ENCODE measurements at places on chromosomes 4 and X.

DNA sequence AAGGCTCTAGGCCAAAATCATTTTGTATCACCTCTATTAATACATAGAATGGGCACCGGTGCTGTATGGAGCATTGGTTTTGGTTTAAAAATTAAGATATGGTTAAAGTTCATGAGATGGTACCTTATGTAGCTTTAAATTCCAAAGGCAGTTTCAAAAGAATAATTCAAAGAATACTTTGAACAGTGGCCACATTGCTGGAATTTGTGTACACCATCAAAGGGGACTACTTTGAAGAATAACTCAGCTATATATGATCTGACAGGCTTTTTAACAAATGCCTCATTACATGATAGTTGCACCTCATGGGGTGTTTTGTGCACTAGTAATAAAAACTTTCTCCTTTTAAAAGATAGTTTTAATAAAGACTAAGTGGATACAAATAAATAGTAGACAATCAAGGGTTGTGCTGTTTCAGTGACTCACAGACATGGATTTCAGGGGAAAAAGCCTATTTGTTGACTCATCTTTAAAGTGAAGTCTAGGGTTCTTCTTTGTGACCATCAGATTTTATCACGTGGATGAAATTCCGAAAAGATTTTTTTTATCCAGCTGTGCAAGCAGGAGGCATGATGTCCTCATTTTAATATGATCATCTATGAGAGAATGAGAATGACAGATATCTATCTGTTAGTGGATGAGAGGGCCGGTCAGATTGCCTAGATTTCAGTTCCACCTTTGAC is 12.8 kb downstream of the MTM1 start:
- H3K36me3 ChIP-seq, result peaks cover 5% of the 10 kb centered on the region
- no peak for DNase-seq
- no peak overlapping the region for H3K27ac ChIP-seq
- H3K4me1 ChIP-seq, result no peaks in the 10 kb centered on the region
- H3K4me3 ChIP-seq, result no peak overlapping the region

DNA sequence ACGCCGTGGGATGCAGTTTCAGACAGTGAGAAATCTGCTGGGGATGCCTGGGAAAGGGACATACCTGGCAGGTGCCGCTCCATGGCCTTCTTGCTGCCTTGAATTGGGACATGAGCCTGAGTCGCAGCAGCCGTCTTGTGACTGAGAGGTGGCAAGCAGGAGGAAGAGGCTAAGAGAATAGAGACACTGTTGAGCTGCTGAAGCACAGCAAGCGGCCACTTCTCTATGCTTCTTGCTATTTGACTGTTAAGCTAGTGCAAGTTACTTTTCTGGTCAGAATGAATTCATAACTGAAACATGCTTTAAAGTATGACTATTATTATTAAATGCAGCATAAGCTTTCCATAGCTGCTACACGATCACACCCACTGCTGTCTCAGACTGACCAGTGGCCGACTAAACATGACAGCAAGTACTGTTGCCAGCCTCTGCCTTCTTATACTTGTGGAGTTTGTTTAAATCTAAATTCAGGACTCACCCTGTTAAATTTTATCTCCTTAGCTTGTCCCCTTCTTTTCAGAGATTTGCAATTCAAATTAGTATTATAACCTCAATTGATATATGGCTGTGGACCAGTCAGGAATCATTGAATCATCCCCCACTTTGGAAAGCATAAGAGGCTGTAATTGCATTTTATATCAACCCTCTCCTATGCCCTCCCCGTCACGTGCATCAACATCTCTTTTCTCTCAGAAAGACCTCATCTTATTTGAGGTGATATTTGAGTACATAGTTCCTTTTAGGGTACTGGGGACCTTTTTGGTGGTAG is 24.8 kb upstream of the ACSL1 start:
- no peak overlapping the region for H3K4me3 ChIP-seq
- no peak for DNase-seq
- H3K4me1 ChIP-seq, result no peaks in the 10 kb centered on the region
- H3K27ac ChIP-seq, result no peak overlapping the region
- H3K27me3 ChIP-seq, result peaks cover 7% of the 10 kb centered on the region

DNA sequence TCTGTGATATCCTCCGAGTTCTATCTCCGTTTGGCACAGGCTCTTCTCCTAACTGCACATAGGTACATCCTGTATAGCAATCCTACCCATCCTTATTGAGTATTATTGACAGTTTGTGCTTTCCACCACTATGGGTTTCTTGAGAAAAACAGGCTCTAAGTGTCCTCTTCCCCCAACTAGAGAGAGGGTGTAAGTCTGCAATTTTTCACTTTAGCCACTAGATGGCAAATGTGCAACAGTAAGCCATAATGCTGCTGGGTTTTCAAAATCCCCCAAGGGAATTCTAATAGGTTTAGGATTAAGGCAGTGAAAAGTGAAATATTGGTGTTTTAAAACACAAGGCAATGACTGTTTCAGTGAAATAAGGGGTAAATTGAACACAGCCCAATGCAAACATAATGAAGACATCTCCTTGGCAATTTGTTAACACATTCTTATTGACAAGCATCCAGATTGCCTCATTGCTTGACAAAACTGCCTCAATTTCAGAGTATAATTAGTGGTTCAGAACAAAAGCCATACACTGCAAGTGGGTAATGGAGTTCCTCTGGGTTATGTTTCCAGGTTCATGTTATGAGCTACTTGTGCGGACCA is 239.0 kb upstream of the HTR2C start:
- no peak overlapping the region for H3K4me3 ChIP-seq
- no peaks in the 10 kb centered on the region for H3K36me3 ChIP-seq
- peaks cover 5% of the 10 kb centered on the region for H3K4me1 ChIP-seq
- H3K27ac ChIP-seq, result no peak overlapping the region

DNA sequence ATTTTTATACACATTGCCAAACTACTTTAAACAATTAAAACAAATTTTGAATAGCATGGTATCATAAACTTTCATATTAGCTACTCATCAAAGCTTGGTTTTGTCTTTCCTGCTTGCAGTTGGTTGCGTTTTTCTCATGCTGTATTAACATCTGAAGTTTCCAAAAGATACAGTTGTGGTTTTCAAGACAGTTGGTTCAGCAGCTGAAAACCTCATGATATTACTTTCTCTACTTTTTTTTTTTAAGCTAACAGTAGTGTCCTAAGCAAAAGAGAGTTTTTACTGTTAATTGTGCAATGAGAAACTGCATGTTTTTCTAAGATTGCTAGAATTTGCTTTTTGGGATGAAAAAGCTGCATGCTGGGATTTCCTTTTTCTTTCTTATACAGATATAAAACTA is 15.2 kb downstream of the RUFY3 start:
- H3K27me3 ChIP-seq, result no peaks in the 10 kb centered on the region
- peaks cover under 1% of the 10 kb centered on the region for H3K36me3 ChIP-seq
- H3K4me3 ChIP-seq, result no peak overlapping the region
- H3K4me1 ChIP-seq, result peaks cover 36% of the 10 kb centered on the region

DNA sequence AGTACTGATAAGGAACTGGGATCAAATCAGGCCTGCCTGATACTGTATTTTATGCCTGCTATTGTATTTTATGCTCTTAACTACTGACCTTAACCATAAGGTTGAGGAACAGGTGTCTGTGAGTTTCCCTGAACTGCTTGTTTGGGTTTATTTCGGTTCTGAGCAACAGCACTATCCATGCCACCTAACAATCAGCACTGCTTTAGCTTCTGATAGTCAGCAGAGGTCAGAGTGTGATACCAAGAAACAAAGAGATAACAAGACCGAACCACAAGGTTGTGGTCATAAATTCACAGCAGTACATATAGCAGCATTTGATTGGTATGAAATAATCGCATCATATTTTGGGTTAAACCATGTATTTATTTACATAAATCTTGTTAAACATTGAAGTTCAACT is 362.2 kb downstream of the FGF13 start:
- H3K4me3 ChIP-seq, result no peak overlapping the region
- no peaks in the 10 kb centered on the region for H3K36me3 ChIP-seq
- DNase-seq, result no peak
- H3K4me1 ChIP-seq, result no peaks in the 10 kb centered on the region
- no peak overlapping the region for H3K27ac ChIP-seq
- H3K27me3 ChIP-seq, result no peaks in the 10 kb centered on the region

DNA sequence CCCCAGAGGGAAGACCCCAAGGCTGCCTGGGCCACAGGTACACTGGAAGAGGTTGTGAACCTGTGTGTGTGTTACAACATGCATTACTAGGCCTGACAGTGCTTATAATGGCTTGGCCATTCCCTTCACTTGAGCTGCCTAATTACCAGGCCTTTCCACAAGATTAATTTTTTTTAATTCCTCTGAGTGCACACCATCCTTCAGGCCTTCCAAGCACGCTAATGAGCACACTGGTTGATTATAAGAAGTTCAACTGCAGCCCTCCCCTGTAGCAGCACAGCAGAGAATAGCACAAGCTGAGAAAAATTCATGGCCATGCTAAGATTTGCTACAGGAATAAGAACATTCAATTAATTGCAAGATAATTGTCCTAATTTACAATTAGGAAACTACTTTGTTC is 2.2 kb upstream of the SUPT20HL2 start:
- H3K27me3 ChIP-seq, result no peaks in the 10 kb centered on the region
- H3K27ac ChIP-seq, result no peak overlapping the region
- H3K36me3 ChIP-seq, result no peaks in the 10 kb centered on the region
- H3K4me3 ChIP-seq, result no peak overlapping the region
- DNase-seq, result no peak

DNA sequence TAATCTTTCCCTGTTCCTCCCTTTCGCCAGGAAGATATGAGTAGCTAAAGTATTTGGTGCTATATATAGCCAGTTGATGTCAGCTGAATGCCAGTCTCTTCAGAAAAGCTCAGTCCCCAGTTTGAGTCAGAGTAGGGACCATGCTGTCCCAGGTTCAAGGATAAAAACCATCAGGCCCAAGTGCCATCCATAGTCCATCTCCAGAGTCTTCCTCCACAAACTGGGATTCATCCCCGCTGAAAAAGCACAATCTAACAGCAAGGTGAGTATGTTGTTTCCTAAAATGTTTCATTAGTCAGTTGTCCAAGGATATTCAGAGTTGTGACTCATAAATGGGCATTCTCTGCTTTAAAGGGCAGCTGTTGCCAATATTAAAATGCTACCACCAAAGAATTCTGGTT is at the start of gene MYOZ2:
TSS of gene MYOZ2 (plus strand) at position 112 of the 401 bp plus-strand sequence. CDS start 694 bp downstream, outside the sequence.
- H3K27ac ChIP-seq, result no peak within 1 kb of the TSS
- peaks cover 10% of the 10 kb centered on the region for H3K4me1 ChIP-seq
- no peaks in the 10 kb centered on the region for H3K36me3 ChIP-seq
- no peak for DNase-seq
- no peaks in the 10 kb centered on the region for H3K27me3 ChIP-seq
- H3K4me3 ChIP-seq, result no peak within 1 kb of the TSS
